ENCODE measurements at places on chromosomes 5 and 9. TPM values are rescaled to one million over a fixed set of nuclear protein-coding genes. Genes with fewer than 3 reads are reported as not detected.

FBXO4 gene
- 16.1 TPM for total RNA-seq

- DNase-seq = no peak
- H3K27ac ChIP-seq = no peak overlapping the region
- peaks cover 81% of the 10 kb centered on the region for H3K27me3 ChIP-seq
- peaks cover 29% of the 10 kb centered on the region for H3K4me1 ChIP-seq
Observed at GRCh38 chr5:159096924-159097783, 2.6 kb downstream of the EBF1 start.

GRCh38 chr5:170056561-170057267, 49.0 kb upstream of the FOXI1 start:
- DNase-seq = no peak
- no peaks in the 10 kb centered on the region for H3K27me3 ChIP-seq
- peaks cover 95% of the 10 kb centered on the region for H3K36me3 ChIP-seq

TEX48 gene
- 0.68 TPM for total RNA-seq

GRCh38 chr5:40623480-40624420, 56.0 kb upstream of the PTGER4 start:
- H3K36me3 ChIP-seq = peaks cover 5% of the 10 kb centered on the region
- H3K27ac ChIP-seq = no peak overlapping the region
- H3K4me3 ChIP-seq = no peak overlapping the region
- peaks cover 33% of the 10 kb centered on the region for H3K4me1 ChIP-seq

AQP7 gene
- not detected for total RNA-seq

DNA sequence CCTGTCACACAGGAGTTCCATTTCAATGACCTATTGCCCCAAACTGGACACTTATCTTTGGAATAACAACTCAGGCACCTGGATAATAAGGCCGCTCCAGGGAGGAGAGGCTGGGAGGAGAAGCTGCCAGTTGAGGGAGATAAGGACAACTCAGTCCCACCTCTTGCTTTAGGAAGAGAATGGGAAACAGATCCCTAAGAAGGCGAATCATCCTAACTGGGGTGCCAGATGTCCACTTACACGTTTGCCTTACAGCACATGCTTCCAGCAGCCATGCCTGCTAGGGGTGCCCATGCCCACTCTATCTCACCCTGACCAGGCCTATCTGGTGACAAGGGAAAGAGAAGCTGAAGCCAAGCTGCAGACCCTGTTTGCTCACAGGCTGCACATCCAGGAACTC, 6.5 kb downstream of the HK3 start:
- no peaks in the 10 kb centered on the region for H3K36me3 ChIP-seq
- no peaks in the 10 kb centered on the region for H3K4me1 ChIP-seq
- no peak for DNase-seq
- H3K27me3 ChIP-seq = peaks cover 6% of the 10 kb centered on the region

NUTM2G gene
- total RNA-seq = not detected

REEP2 gene
- 11.1 TPM for total RNA-seq

DNA sequence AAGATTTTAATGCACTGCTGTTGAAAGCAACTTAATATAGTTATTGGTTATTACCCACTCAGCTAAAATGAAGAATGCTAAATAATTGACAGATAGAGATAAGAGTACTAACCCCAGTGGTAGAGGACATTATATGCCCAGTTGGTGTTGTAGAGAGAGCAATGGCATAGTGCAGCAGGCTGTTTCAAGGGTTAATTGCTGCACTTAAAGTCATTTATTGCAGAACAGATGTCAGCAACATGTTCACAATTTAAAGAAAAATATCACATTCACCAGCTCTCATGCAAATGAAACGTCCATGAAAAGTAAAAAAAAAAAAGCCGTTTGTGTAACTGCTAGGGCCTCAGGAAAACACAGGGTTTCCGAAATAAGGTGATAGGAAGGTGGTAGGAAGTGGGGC, 254.6 kb downstream of the MTRR start:
- DNase-seq = no peak
- no peaks in the 10 kb centered on the region for H3K36me3 ChIP-seq
- H3K27ac ChIP-seq = no peak overlapping the region
- H3K27me3 ChIP-seq = no peaks in the 10 kb centered on the region
- no peak overlapping the region for H3K4me3 ChIP-seq

DNA sequence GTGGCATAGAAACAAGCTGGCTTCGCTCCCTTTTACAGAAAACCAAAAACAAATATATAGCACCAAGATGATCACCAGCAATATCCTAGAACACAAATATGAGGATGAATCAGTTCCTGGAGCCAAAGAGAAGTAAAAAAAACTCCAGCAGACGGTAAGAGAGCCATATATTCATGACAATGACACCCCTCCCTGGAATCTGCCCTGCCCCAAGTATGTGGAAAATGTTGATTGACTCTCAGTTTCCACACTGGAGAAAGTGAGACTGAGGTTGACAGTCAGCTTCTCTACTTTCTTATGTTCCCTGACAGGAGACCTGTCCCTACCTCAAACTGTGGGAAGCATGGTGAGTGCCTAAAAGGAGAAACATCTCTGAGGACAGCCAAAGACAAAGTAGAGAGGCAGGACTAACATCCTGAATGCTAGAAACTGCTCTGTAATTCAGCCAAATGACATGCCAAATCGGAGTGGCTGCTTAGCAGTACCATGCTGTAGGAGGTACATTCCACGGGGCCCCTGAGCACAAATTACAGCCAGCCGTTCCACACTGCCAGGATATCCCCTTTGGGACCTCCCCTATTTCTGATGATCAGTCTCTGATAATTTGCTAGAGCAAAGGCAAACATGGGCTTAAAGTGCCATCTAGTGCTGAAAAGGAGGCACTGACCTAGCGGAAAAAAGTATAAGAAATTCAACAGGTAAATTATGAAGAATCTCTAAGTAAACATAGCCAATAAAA, 424.0 kb upstream of the RGMB start:
- no peak overlapping the region for H3K4me3 ChIP-seq
- no peaks in the 10 kb centered on the region for H3K36me3 ChIP-seq
- no peaks in the 10 kb centered on the region for H3K4me1 ChIP-seq
- DNase-seq = no peak
- H3K27ac ChIP-seq = no peak overlapping the region

DNA sequence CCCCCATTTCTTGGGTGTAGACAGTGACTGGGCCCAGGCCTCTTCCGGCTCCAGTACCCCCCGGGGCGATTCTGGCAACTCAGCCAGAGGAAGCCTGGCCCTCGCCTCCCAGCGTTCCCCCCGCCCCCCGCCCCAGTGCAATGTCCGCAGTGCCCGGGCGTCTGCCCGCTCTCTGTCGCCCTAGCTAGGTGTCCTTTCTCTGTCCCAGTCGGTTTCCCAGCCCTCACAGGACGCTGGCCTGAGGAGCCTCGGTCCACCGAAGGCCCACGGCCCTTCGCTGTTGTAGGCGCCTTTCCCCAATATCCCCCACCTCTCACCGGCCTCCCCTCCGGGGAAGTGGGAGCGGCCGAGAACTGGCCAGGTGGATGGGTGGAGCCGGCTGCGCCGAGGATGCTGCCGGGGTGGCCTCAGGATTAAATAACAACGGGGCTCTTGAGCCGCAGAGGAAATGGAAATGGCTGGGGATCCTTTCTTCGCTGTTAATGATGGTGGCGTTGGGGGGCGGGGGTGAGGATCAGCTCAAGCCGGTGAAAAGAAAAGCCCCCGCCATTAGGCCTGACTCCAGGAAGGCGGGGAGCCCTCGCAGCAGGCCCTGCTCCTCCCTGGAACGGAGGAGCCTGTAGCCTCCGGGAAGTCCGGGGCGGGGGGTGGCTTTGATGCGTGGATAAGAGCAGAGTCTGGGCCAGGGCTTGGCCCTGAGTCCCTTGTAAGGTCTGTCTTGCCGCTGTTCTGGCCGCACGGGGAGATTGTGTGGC, 1.1 kb upstream of the SPRY4 start:
- H3K4me3 ChIP-seq = peak overlapping the region; percentile 83
- H3K27me3 ChIP-seq = peaks cover 40% of the 10 kb centered on the region
- no peak overlapping the region for H3K27ac ChIP-seq
- H3K36me3 ChIP-seq = no peaks in the 10 kb centered on the region
- H3K4me1 ChIP-seq = peaks cover 24% of the 10 kb centered on the region

DNA sequence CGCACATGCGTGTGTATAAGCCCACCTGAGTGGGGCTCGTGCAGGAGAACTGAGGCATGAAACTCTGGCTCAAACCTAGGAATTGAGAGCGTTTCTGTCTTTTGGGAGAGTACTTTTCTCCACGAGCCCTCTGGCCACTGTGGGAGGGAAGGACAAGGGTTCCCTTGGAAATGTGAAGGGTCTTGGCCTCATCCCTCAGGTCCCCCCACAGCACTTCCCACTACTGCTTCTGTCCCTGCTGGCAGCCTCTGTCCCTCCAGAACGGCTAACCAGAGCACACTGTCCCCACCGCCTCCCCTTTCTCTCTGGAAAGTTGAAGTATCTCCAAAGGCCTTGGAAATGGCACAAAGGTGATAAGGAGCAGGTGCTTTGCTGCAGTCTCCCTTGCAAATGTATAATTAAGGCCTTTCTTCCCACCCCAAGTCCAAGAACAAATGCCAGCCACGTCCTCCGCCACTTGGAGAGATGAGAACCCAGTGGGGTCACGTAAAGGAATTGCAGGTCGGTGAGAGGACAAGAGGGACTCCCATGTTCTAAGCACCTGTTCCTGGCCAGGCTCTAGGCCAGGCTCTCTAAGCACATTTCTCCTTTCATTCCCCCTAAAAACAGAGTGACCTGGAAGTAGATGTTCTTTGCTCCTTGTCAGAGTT, 107.9 kb upstream of the LMX1B start:
- no peaks in the 10 kb centered on the region for H3K4me1 ChIP-seq
- no peak overlapping the region for H3K4me3 ChIP-seq
- H3K27me3 ChIP-seq = peaks cover 29% of the 10 kb centered on the region

DNA sequence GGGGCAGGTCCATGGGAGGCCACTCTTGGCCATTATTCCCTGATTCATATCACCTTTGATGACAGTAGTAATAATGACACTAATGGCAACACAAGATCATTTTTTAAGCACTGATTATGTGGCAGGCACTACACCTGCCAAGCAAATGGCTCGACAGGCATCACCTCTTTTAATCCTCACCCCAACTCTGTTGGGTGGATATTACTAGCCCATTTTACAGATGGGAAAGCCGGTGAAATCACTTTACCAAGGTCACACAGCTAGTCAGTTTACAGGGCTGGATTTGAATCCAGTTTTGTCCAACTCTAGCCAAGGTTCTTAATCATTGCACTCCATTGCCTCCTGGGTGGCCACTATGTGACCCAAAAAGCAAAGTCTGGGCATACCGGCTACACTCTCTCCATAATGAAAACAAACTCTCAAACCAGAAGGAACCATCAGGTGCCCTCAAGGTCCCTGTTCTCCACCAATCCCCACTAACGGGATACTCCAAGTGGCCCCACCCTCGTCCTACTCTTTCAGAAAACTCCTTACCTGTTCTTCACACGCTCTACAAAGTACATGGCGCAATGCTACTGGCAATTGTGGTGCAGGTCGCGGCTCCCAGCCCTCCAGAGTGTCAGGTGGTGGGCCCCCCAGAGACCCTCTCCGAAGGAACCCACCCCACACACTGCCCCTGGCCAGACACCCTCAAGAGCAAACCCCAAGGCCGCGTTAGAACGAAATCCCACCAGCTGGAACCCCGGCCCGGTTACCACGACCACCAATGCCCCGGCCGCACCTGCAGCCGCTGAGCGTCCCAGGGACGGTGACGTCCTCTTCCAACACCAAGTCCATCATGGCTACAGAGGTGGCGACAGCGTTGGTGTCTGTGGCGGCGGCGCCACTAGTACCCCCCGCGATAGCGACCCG, 572 bp downstream of the CDK5RAP2 start:
- H3K27ac ChIP-seq = peak overlapping the region; percentile 93
- H3K36me3 ChIP-seq = peaks cover 29% of the 10 kb centered on the region
- H3K4me1 ChIP-seq = peaks cover 41% of the 10 kb centered on the region
- no peak for DNase-seq

FOXE1 gene
- total RNA-seq = not detected

ZNF618 gene
- total RNA-seq = 0.25 TPM

ZBTB6 gene
- 10.9 TPM for total RNA-seq

ECPAS gene
- total RNA-seq = 107 TPM

DNA sequence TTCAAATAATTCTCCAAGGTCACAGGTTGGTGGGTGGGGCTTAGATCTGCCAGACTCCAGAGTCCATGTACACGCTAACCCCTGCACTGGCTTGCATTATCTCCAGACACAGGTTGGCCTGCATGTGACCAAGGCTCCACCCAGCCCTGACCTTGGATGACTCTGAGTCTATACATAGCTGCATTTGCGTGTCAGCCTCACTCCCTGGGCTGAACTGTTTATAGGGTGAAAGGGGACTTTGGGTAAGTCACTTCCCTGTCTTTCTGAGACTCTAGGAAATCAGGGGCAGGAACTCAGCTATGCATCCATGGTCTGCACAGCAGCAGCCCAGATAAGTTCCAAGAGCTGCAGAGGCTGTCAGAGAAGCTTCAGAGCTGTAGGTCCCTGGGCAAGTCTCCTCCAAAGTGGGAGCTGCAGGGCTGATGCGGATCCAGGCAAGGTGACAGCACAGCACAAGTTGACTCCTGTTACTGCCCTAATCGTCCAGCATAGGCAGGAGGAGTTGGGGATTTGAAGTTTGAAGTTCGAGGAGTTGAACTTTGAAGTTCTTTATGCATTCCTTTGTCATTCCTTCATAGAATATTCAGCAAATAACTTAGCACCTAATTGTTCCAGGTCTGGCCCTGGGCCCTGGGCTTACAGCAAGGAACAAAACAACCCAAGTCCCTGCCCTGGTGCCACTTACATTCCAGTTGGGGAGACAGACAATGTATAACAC, 53.4 kb downstream of the SLC22A5 start:
- no peak overlapping the region for H3K4me3 ChIP-seq
- H3K36me3 ChIP-seq = peaks cover 60% of the 10 kb centered on the region
- peaks cover 92% of the 10 kb centered on the region for H3K4me1 ChIP-seq
- no peak for DNase-seq
- no peaks in the 10 kb centered on the region for H3K27me3 ChIP-seq

GRCh38 chr5:141734501-141735229, 52.6 kb upstream of the ARAP3 start:
- no peaks in the 10 kb centered on the region for H3K27me3 ChIP-seq
- no peaks in the 10 kb centered on the region for H3K4me1 ChIP-seq
- peak; percentile 15 for DNase-seq
- no peak overlapping the region for H3K27ac ChIP-seq
- H3K36me3 ChIP-seq = no peaks in the 10 kb centered on the region

STOML2 gene
- total RNA-seq = 211 TPM

FRMD3 gene
- total RNA-seq = 0.34 TPM

DNA sequence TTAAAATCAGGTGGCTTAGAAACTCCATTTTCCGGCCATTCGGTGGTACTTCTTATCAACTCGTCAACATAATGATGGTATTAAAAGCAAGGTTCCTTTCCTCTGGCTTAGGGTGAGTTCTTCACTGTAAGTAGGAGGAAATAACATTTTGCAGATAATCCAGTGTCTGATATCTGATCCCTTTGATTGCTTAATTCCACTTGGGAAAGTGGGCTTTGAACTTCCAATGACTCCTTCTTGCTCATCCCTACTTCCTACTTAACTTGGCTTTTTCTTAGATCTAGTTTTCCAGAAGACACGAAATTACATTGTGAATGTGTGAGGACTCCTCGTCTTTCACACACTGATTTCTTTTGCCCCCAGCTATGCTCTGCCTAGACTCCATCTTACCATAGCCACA, 31.5 kb downstream of the DDX31 start:
- H3K27ac ChIP-seq = no peak overlapping the region
- no peaks in the 10 kb centered on the region for H3K27me3 ChIP-seq
- H3K4me1 ChIP-seq = peaks cover 1% of the 10 kb centered on the region
- DNase-seq = no peak
- H3K36me3 ChIP-seq = peaks cover 48% of the 10 kb centered on the region

IGIP gene
- total RNA-seq = 2.3 TPM

- no peak for DNase-seq
- H3K27me3 ChIP-seq = no peaks in the 10 kb centered on the region
- no peak overlapping the region for H3K4me3 ChIP-seq
- H3K27ac ChIP-seq = no peak overlapping the region
- no peaks in the 10 kb centered on the region for H3K4me1 ChIP-seq
Observed at GRCh38 chr5:137703565-137703964, 32.3 kb downstream of the KLHL3 start.

All from activated T-helper 2 cell treated with anti-CD3 and anti-CD28 coated beads, Interferon-gamma antibody, Interleukin-2, Interleukin-4, amounts not matched to agents 10 μg/mL and 5 μg/mL and 100 μg/mL, durations not matched to agents 14 hours and 24 hours and 36 hours (primary cell).